ENCODE measurements at places on chromosomes 1 and 21. TPM values are rescaled to one million over a fixed set of nuclear protein-coding genes. Genes with fewer than 3 reads are reported as not detected.

The OR2AK2 gene
- total RNA-seq: 0.22 TPM

GRCh38 chr1:164886101-164886500, 327.1 kb downstream of the PBX1 start:
- H3K36me3 ChIP-seq: no peaks in the 10 kb centered on the region
- no peaks in the 10 kb centered on the region for H3K27me3 ChIP-seq
- H3K27ac ChIP-seq: no peak overlapping the region
- no peak overlapping the region for H3K4me3 ChIP-seq
- no peaks in the 10 kb centered on the region for H3K4me1 ChIP-seq

GRCh38 chr1:2382621-2383361, 8.6 kb downstream of the MORN1 start:
- no peak overlapping the region for H3K27ac ChIP-seq
- no peak overlapping the region for H3K4me3 ChIP-seq
- DNase-seq: no peak
- no peaks in the 10 kb centered on the region for H3K27me3 ChIP-seq
- H3K36me3 ChIP-seq: no peaks in the 10 kb centered on the region

- no peaks in the 10 kb centered on the region for H3K27me3 ChIP-seq
- H3K4me3 ChIP-seq: no peak overlapping the region
- peaks cover 13% of the 10 kb centered on the region for H3K4me1 ChIP-seq
- H3K36me3 ChIP-seq: no peaks in the 10 kb centered on the region
- H3K27ac ChIP-seq: no peak overlapping the region
Measured at GRCh38 chr1:1132042-1132950, 16.4 kb upstream of the C1orf159 start.

- no peak for DNase-seq
- peaks cover 77% of the 10 kb centered on the region for H3K36me3 ChIP-seq
- H3K27ac ChIP-seq: no peak overlapping the region
- no peaks in the 10 kb centered on the region for H3K4me1 ChIP-seq
- no peak overlapping the region for H3K4me3 ChIP-seq
Measured at GRCh38 chr1:29094954-29095353, 28.7 kb downstream of the TMEM200B start.

DNA sequence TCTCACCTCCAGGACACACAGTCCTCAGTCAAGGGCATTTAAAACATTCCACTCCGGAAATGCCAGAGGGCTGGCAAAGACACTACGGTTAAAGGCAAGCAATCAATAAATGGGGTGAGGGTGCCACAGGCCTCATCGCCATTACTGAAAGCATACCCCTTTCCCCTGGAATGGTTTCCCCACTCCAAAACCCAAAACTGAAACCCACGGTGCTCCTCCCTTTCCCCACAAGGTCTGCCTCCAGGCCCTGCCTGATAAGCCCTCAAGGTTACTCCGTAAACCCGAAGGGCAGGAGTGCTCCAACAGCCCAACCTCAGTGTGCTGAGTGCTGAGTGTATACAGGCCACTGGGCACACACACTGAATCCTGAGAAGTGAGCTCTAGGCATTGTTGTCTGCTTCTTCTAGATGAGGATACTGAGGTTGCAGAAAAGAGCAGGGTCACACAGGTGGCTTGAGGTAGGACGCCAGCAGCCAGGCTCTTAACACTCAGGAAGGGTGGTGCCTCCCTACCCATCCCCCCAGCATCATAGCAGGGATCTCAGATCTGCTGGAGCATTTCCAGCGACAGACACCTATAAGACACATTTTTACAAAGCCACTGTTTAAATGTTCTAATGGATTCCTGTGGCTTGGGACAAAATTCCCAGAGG, 29.0 kb downstream of the SSBP3 start:
- no peak for DNase-seq
- peaks cover 84% of the 10 kb centered on the region for H3K4me1 ChIP-seq
- H3K27me3 ChIP-seq: no peaks in the 10 kb centered on the region
- H3K36me3 ChIP-seq: peaks cover 23% of the 10 kb centered on the region
- no peak overlapping the region for H3K4me3 ChIP-seq
